Germinal center (tissue), 1 donor: ENCODE measurements at places on chromosomes 16 and 17.

DNA sequence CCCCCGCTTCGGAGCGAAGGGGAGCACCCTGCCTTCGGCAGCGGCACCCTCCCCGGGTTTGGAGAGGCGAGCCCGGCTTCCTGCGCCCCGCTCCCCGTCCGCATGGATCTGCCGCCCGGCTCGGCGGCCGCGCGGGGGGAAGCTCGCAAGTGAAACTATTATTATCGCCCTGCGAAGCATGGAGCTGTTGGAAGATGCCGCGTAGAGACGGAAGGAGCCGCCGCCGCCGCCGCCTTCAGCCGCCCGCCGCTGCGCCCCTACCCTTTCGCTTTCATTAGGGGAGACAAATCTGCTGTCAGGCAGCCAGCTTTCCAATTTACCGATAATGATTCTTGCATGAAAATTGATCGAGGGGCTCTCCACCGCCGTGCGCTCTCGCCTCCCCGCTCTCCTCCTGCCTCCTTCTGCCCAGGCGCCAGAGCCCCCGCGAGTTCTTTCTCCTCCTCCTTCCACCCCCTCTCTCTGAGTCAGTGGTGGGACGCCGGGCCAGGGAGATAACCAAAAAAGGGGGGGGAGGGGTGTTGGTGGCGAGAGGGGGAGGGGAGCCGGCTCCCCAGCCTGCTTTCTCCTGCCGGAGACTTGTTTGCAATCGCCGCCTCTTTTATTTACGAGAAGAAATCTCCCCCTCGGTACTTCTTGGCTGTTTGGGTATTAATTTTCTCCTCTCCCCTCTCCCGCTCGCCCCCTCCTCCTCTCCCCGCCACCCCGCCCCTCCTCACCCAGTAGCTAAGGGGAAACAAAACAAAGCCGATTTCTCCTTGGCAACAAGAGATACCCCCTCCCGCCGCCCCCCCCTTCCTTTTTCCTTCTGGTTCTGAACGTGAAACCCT lies 58.0 kb upstream of the GSE1 start:
- peak; percentile 58 for DNase-seq

- DNase-seq = no peak
Observed at GRCh38 chr16:69438465-69438864, 14.0 kb downstream of the CYB5B start.

- no peak for DNase-seq
Observed at GRCh38 chr17:82932518-82933310, 92.9 kb upstream of the ZNF750 start.

DNA sequence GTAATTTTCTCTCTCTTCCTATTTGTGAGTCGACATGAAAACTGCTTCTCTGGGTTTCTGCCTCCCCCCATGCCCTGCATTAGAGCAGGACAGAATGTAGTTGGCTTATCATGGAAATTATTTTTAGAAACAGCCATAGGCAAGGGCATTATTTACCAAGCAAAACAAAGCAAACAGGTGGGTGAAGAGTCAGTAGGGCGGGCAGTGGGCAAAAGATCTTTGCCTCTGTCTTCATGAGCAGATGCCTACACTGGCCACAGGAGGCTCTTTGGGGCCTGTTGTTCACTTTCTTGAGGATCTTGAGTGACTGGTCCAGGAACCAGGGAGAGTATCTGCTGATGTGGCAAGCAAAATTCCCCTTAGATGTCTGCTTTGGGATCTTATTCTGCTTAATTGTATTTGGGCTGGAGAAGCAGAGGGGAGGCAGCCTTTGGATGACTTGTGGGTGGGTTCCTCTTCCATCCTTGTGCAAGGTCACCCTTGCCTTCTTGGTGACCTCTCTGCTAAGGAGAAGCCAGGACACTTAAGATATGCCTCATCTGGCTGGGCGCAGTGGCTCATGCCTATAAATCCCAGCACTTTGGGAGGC lies 42.5 kb upstream of the CLEC19A start:
- no peak for DNase-seq

GRCh38 chr16:1548727-1549126 lies 15.3 kb downstream of the TMEM204 start:
- no peak for DNase-seq

DNA sequence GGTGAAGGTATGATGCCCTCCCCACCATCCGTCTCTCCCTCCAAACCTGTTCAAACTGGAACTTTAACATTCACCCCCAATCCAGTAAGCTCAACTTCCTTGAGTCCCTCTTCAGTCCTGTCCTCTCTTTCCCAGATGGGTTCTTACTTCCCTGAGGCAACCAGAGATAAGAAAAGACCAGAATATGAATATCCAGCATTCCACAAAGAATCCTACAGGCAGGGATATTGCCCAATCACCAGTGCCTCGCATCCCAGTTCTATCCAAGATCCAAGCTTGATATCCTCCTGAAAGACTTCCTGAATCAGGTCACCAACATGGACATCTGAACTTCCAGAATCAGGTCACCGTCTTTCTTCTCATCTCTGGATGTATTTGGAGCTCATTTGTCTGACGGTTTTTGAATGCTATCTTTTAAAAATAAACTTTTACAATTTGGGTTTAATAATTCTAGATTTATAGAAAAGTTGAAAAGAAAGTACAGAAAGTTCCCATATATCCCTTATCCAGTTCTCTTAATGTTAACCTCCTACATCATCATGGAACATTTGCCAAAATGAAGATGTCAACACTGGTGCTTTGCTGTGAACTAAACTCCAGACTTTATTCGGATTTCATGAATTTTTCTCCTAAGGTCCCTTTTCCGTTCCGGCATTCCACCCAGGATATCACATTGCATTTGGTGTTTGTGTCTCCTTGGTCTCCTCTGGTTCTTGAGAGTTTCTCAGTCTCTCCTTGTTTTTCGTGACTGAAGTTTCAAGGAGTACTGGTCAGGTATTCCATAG lies 13.7 kb upstream of the COL1A1 start:
- DNase-seq = no peak

GRCh38 chr16:72532906-72533410 lies 361.0 kb upstream of the PMFBP1 start:
- DNase-seq = no peak

- DNase-seq = no peak
Observed at GRCh38 chr16:62036101-62036801, at the start of gene CDH8. CDH8 (minus strand) TSS chr16:62036438; CDS start chr16:62021403, 15,035 bp downstream.

GRCh38 chr17:5695480-5695879 lies 111.2 kb upstream of the NLRP1 start:
- no peak for DNase-seq

DNA sequence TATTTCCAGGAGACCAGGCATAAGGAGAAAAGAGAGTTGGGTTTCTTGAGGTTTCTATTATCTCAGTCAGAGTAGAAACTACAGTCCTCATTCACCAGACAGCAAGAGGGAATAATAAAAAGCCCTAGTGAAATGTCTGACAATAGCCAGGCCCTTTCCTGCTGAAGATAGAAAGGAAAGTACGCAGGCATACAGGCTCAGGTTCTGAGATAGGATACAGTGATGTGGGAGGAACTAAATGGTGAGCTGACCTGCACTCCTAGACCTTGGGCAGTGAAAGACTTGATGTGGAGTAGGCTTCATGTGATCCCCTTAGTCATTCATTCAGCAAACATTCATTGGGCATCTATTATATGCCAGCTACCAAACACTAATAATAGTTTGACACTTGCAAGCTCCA lies 14.9 kb downstream of the ZNF821 start:
- no peak for DNase-seq

DNA sequence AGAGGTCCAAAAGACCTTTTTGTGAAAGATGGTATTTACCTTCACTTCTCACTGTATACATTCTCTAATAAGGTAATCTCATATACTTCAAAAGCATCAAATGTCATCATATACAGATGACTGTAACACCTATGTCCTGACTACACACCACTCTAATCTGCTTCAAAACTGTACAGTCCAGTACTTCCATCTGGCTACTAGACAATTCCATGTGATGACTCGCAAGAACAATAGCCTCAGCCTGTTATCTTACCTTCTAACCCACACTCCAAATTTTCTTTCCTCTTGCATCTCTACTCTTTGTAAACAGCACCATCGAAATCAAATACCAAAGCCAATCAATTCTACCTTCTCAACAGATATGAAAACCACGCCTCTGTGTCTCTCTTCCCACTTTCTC lies 24.1 kb downstream of the MYO1D start:
- no peak for DNase-seq

GRCh38 chr16:4227040-4227332 lies 14.9 kb downstream of the SRL start:
- no peak for DNase-seq

GRCh38 chr17:37026531-37026869 lies 77.7 kb downstream of the AATF start:
- no peak for DNase-seq

DNA sequence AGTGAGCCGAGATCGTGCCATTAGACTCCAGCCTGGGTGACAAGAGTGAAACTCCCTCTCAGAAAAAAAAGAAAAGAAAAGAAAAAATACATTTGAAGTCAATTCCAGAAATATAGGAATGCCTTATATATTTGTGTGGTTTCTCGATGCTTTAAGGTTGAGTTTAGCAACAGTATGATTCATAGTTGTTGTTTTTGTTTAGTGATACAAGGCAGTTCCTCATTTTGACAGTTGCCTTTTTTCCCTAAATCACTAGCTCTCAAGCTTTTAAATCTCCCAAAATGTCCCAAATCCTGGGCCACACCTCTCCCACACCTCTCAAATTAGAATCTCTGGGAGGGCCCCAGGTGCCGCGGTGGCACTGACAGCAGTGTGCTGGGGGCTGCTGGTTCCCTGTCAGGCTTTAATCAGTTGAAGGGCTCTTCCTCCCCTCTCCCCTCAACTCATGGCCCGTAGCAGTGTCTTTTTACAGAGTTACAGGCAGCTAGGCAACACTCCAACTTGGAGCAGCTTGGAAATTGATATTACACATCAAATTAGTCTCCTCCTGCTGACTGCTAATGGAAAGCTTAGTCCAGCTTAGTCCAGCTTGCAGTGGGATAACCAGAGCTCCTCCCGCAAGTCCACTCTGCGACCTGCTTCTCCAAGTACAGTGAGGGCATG lies 58.4 kb downstream of the EPN2 start:
- DNase-seq = no peak

GRCh38 chr17:74116087-74116717 lies 87.3 kb upstream of the RPL38 start:
- no peak for DNase-seq

GRCh38 chr16:88286301-88286923 lies 96.3 kb upstream of the ZNF469 start:
- no peak for DNase-seq

DNA sequence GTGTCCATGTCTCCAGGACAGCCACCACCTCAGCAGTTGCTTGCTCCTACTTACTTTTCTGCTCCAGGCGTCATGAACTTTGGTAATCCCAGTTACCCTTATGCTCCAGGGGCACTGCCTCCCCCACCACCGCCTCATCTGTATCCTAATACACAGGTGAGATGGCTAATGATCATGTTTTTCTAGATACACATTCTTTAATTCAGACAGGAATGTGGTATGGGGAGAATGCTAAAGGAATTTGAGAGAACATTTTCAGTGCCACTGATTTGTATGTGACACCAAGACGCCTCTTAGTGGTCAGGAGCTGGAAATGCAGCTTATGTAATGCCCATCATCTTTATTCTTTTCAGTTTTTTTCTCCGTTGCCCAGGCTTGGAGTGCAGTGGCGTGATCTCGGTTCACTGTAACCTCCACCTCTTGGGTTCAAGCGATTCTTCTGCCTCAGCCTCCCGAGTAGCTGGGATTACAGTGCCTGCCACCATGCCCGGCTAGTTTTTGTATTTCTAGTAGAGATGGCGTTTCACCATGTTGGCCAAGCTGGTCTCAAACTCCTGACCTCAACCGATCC lies 8.9 kb upstream of the RAPGEFL1 start:
- DNase-seq = peak; percentile 62

GRCh38 chr17:33939959-33940358 lies 315.1 kb upstream of the CCL2 start:
- no peak for DNase-seq

- DNase-seq = no peak
Observed at GRCh38 chr17:63960430-63960829, 12.3 kb downstream of the SCN4A start.

DNA sequence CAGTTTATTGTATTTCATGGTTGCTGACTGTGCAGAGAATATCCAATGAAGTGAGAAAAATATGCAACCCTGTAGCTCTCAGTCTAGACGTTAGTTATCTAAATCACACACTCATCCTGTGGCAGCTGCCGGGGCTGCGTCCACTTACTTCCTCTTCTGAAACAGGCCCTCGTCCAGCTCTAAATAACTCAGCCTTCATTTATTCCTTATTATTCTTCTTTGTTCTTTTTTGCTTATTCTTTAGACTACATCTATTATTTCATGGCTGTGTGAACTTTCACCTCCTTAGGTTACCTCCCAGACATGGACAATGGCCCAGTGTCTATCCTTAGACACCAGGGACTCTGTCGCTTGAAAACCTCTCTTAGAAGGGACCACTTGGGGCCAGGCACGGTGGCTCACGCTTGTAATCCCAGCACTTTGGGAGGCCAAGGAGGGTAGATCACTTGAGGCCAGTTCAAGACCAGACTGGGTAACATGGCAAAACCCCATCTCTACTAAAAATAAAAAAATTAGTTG lies 3.4 kb upstream of the THUMPD1 start:
- DNase-seq = no peak

DNA sequence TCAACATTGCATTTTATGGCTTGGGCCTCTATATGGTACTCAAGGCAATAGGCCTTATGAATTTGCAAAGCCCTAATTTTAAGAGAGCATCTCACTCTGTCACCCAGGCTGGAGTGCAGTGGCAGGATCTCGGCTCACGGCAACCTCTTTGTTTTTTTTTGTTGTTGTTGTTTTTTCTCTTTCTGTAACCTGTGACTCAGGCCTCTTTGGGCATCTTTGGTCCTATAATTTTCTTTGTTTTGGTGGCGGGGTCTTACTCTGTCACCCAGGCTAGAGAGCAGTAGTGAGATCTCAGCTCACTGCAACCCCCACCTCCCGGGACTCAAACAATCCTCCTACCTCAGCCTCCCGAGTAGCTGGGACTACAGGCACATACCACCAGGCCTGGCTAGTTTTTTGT lies 21.8 kb upstream of the HERPUD1 start:
- no peak for DNase-seq

- no peak for DNase-seq
Observed at GRCh38 chr17:37640015-37640414, 3.2 kb downstream of the DDX52 start.

- no peak for DNase-seq
Observed at GRCh38 chr17:83083368-83084201, 4.2 kb downstream of the METRNL start.

- no peak for DNase-seq
Observed at GRCh38 chr16:80656711-80657150, 115.9 kb downstream of the DYNLRB2 start.

- no peak for DNase-seq
Observed at GRCh38 chr17:43879723-43880419, 27.5 kb downstream of the MPP2 start.
